A549 treated with Hydrocortisone at 1 μM for 4 hours (cell line): ENCODE measurements at places on chromosomes 13 and 19. TPM values are rescaled to one million over a fixed set of nuclear protein-coding genes. Genes with fewer than 3 reads are reported as not detected.

Gene LENG9
- 4.7 to 7.9 TPM (median 6.6 TPM) in 5 replicates for total RNA-seq

Gene FCER2
- not detected in 5 replicates for total RNA-seq

Gene EML2
- 21.5 to 28.3 TPM (median 26.4 TPM) in 5 replicates for total RNA-seq

Gene SLITRK6
- total RNA-seq: 0.13 to 0.41 TPM (median 0.17 TPM) in 5 replicates

Gene PBX4
- 1.8 to 2.6 TPM (median 2.0 TPM) in 5 replicates for total RNA-seq

Gene GRIN3B
- total RNA-seq: 1.6 to 3.6 TPM (median 2.4 TPM) in 5 replicates
